Caki2 (cell line): ENCODE measurements at places on chromosomes 11 and 22. TPM values are rescaled to one million over a fixed set of nuclear protein-coding genes. Genes with fewer than 3 reads are reported as not detected.
A peak's percentile ranks its signal among the peaks of the same experiment; 100 is the strongest.

- no peak for DNase-seq
Observed at GRCh38 chr11:30774496-30775232, 188.5 kb upstream of the MPPED2 start.

- no peak for DNase-seq
Observed at GRCh38 chr11:47225552-47226400, 11.0 kb downstream of the DDB2 start.

DNA sequence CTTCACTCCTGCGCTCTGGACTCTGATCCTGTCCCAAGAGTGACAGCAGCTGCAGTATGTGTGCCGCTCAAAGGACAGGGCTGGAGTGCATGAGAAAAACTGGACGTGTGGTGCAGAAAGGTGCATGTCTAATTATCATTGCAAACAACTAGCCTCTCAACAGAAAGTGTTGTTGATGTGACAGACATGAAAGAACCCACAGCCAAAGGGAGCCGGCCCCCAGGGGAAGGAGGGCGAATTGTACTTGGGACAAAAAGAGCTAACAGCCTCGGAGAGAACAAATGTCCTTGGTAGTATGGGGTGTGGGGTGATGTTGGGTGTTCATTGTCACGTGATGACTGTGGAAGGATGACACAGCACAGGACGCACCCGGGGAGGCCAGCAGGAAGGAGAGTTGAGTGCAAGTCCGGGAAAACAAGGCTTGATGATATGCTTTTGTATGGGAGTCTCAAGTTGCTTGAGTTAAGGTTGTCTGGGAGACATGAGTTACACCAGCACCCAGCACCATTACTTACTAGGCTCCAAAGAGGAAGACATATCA is 325.5 kb downstream of the NTM start:
- DNase-seq: no peak

DNA sequence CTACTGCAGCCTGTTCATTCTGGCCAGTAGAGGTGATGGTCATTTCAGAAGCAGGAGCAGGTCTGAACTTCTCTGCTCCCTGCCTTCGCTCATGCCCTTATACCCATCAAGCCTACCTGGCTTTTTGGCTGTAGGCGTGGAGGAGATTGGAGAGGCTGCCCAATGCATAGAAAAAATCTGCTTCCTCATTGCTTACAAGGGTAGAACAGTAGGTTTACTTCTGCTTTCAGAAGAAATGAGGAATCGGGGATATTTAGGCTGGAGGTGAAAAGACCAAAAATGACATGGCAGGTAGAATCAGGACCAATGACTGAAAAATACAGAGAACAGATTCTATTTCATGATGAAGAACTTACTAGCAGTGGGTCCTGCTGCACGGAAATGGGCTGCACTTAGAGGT is 72.9 kb upstream of the YWHAH start:
- no peak for DNase-seq

DNA sequence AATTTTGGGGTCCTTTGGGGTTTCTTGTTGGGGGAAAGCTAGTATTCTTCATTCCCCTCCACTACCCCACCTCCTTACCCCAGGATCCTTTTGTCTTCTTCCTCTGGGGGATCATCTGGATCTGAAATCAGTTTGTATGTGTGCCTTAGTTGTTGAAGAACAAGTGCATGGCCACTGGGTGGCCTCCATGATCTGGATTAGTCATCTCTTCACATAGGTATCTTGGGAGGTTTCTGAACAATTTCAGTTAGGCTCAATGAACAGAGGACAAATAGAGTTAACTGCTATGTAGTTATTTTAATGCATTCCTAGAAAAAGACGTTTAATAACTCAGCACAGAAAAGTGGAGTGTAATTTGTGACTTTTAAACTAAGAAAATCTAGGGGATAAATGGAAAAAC is 7.1 kb upstream of the VWA5A start:
- peak; percentile 14 for DNase-seq

GRCh38 chr11:64285885-64286800 is 495 bp downstream of the GPR137 start:
- no peak for DNase-seq

GRCh38 chr11:72100462-72100861 is 2.6 kb downstream of the LAMTOR1 start:
- no peak for DNase-seq

GRCh38 chr11:68890490-68891231 is 13.0 kb downstream of the MRPL21 start:
- peak; percentile 69 for DNase-seq

GRCh38 chr11:74354036-74354435 is 42.6 kb upstream of the P4HA3 start:
- no peak for DNase-seq

- no peak for DNase-seq
Observed at GRCh38 chr11:108524422-108524821, 26.2 kb upstream of the POGLUT3 start.

GRCh38 chr11:18600915-18601569 is 1.5 kb downstream of the MISFA start:
- no peak for DNase-seq

GRCh38 chr11:37504060-37504611 is 906.1 kb upstream of the RAG2 start:
- DNase-seq: peak; percentile 86

GRCh38 chr11:70717936-70718595 is 319.7 kb downstream of the CTTN start:
- DNase-seq: no peak

- DNase-seq: peak; percentile 23
Observed at GRCh38 chr11:107999759-108000455, 8.8 kb upstream of the CUL5 start.

DNA sequence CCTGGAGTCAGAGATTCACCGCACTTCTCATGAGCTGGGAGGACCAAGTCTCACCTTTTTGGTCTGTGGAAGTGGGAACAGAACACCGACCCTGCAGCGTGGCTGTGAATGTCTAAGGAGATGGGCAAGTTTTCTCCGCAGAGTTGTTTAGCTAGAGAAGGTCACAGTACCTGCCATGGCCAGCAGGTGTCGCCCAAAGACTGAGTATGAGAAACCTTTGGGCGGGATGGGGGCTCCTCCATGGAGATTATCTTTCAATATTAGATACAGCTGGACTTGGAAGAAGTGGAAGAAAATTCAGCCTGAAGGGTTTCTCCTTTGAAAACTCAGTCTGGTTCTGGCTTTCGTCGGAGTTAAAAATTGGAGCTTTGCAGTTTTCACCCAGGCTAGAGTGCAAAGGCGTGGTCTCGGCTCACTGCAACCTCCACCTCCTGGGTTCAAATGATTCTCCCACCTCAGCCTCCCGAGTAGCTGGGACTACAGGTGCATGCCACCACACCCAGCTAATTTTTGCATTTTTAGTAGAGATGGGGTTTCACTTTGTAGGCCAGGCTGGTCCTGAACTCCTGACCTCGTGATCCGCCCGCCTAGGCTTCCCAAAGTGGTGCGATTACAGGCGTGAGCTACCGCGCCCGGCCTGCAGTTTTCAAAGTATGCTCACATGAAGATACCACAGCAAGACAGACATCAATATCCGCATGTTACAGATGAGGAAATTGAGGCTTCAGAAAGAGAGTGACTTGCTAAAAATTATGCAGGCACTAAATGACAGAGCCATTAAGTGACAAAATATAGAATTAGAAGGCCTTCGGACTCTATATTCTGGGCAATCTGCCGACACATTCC is 10.7 kb upstream of the DSCAML1 start:
- DNase-seq: peak; percentile 49

- no peak for DNase-seq
Observed at GRCh38 chr11:30454541-30454940, 131.6 kb downstream of the MPPED2 start.

GRCh38 chr11:14768526-14769188 is 123.4 kb downstream of the CYP2R1 start:
- no peak for DNase-seq

DNA sequence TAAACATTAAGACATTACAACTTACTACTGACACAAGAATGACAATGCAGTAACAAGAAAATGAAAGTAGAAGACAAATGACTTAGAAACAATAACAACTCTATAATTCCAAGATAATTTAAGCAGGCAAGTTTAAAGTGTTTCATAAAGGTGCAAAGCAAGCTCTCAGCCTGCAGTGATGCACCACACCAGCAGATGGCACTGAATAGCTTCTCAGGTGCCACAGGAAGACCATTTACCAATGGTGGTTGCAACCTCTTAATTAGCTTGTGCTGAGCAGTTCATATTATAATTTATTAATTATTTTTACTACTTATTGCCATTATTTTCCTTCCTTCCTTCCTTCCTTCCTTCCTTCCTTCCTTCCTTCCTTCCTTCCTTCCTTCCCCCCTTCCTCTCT is 60.6 kb downstream of the NXPE2 start:
- DNase-seq: no peak

DNA sequence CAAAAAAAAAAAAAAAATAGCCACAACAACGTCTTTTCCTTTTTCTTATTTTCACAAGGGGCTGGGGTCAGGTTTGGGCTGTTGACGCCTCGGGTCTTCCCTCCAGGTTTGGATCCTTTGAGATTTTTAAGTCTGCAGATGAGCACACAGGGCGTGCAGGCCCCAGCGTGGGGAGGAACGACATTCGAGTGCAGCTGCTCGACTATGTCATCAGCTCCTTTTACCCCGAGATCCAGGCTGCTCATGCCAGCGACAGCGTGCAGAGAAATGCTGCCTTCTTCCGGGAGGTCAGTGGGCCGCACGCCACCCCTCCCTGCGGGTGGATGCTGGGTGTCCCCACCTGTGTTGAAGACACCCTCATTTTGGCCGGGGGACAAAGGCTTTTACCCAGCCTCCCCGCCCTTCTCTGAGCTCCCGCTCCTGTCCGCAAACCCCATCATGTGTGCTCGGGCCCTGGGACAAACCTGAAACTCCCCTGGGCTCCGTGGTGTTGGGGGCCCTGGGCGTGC is 7.7 kb downstream of the SELENOO start:
- DNase-seq: no peak

DNA sequence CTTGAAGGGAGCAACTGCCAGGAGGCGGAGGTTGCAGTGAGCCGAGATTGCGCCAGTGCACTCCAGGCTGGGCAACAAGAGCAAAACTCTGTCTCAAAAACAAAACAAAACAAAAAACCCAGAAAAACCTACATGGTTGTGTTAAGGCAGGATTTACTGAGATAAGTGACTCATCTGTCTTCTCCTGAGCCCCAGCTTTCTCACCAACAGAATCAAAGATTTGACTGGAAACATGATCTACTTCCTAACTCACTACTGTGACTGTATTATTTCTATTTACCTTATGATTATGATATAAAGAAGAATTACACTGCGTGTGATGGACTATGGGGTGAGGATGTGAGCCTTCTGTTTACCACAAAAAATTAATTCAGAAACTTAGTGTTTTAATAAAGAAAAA is 21.8 kb downstream of the FAM118B start:
- no peak for DNase-seq

GRCh38 chr11:7671347-7672215 is 1.7 kb downstream of the CYB5R2 start:
- DNase-seq: no peak

DNA sequence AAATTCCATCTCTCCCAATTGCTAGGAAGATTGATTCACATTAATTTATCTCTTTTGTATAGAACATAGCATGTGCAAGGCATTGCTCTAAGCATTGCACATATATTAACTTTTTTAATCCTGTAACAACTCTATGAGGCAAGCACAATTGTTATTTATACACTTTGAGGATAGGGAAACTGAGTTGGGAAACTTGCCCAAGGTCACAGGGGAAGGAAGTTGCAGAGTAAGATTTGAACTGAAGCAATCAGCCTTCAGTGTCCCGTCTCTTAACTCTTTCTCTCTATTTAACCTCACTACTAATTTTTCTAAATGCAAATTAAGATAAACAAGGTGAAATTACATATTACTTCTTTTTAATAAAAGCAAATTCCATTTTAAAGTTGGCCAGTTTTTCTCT is 22.2 kb downstream of the OR56B4 start:
- DNase-seq: no peak

DNA sequence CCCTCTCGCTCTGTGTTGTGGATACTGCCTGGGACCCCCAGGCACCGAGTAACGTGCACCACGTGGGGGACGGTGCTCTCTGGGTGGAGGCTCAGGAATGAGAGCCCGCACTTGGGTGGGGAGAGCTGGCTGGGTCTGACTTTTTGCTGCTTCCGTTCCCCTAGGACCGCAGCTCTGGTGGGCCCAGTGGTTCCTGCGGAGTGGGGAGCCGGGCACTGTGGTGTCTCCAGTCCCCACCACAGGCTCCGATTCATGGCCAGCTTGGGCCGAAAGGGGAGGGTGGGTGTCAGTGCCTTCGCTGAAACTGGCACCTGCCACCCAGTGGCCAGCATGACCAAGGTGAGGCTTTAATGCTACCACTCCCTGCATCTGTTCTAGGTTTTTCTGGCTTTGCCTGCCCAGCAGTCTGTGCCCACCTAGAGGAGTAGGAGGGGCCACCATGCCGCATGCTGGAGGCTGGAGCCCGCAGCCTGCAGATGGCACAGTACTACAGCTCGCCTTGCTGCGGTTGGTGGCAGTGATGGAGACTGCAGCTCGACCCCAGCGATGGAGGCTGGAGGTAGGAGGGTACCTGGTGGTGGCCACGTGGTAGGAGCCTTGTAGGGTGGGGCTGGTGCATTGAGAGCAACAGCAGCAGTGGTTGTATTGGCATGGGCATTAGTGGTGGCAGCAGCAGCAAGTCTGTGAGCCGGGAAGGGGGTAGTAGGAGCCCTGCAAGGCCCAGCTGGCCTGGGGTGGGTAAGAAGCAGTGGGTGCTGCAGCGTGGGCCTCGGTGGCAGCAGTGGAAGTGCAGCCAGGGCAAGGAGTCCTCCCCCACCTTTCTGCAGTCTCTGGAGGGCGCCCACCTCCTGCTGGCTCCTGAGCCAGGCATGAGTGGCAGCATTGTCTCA is 118.8 kb upstream of the VPREB1 start:
- no peak for DNase-seq

- DNase-seq: no peak
Observed at GRCh38 chr11:115104851-115105453, 399.3 kb downstream of the CADM1 start.

The ATXN10 gene
- 228 and 323 TPM in 2 replicates for total RNA-seq

The SHANK3 gene
- 1.1 and 2.3 TPM in 2 replicates for total RNA-seq

The OR52A1 gene
- total RNA-seq: not detected in 2 replicates

The ABTB2 gene
- total RNA-seq: 6.0 and 6.3 TPM in 2 replicates

The CRYBB1 gene
- not detected in 2 replicates for total RNA-seq

The PATZ1 gene
- 23.7 and 27.4 TPM in 2 replicates for total RNA-seq

The MAJIN gene
- 0.38 TPM in 1 of 2 replicates, not detected in the other for total RNA-seq

The TSGA10IP gene
- not detected in 2 replicates for total RNA-seq

The OR9G4 gene
- total RNA-seq: not detected in 2 replicates
